AG09319 (cell line): ENCODE measurements at places on chromosomes 6 and 20.

GRCh38 chr20:43559147-43559987, 540 bp downstream of the SGK2 start:
- DNase-seq, result no peak

GRCh38 chr20:32045999-32046398, 6.0 kb upstream of the HCK start:
- no peak for DNase-seq

- no peak for DNase-seq
These were observed 62.0 kb downstream of the KCNS1 start for GRCh38 chr20:45038745-45039474.

GRCh38 chr6:158058171-158058651, 76.5 kb downstream of the SYNJ2 start:
- DNase-seq, result no peak

DNA sequence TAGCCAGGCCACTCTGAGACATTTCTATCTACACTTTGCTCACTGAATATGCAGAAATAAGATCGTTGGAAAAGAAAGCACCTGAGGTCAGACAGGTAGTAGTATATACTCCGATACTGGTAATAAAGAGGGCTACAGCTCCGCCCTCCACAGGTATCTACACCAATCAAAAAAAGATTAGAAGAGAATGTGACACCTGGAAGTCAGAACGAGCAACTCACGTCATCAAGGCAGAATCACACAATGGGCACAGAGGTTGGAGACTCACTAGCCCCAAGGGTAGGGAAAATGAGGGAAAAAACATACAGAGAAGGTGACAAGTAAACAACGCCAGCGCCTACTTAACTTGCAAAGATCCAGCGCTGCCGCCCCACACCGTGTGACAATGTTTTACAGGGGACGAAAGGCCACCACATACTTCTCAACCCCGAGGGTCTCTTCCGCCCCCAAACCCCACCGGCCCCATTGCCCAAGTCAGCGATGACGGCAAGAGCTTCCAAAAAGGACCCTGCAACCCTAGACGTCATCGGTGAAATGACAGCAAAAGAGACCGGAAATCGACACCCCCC, 653 bp downstream of the LMBRD1 start:
- no peak for DNase-seq

- DNase-seq, result no peak
These were observed 5.5 kb downstream of the SMPD2 start for GRCh38 chr6:109446072-109446471.

GRCh38 chr6:6395581-6396197, 75.2 kb upstream of the F13A1 start:
- DNase-seq, result no peak

DNA sequence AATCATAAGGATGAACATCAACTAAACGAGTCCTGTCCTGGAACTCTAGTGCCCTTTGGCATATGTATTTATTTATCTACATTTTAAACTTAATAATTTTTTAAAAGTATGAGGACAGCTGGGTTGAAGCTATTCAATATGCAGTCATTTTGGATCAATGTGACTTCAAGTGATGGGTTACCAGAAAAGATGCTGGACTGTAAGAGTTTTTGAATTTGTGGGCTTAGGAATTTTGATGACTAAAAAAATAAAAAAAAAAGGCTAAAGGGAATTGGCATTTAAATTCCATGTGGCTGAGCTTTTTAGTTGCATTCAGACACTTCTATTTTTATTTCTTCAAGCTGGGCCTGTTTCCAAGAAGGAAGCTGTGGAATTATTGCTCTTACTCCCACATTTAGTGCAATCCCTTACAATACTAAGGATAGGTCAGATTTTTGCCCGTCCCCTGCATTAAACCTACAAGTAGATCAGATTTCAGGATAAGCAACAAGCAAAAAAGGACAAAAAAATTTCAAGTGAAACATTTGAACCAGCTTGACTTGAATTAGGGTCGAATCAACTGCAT, 704.2 kb upstream of the CITED2 start:
- DNase-seq, result peak; percentile 85

DNA sequence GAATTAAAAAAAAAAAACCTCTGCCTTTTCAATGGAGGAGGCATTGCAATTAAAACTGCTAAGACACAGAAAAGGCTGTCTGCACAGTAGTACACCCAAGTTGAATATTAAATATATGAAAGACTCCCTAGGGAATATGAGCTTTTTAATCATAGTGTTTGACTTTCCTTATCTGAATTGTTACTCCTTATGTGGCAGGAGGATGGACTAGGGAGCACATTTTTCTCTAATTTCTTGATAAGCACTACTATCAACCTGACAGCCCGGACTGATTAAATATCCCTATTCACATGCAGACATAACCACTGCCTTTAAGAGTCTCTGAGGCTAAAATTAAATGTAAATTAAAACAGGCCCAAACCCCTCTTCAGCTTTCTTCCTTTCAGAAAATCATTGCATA, 428.6 kb upstream of the GJE1 start:
- DNase-seq, result no peak

GRCh38 chr6:168239044-168239773, 80.4 kb downstream of the DACT2 start:
- DNase-seq, result no peak

DNA sequence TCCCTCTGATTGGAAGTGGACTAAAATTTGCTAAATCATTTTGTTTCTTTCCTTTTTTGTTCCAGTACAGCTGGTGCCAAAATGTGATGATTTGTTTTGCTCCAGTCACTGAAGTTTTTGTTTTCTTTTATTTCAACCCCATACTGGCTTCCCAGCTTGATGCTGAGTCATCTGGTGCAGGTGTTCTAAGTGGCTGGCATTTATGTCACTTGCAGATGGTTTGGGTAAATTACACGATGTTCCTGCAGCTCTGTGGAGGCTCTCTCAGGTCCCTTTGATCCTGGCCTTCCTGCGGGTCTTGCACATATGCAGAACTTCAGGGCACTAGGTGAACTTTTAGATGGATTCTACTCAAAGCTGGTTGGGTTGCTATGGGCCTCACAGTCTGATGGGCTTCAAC, 577.7 kb downstream of the HAO1 start:
- no peak for DNase-seq

DNA sequence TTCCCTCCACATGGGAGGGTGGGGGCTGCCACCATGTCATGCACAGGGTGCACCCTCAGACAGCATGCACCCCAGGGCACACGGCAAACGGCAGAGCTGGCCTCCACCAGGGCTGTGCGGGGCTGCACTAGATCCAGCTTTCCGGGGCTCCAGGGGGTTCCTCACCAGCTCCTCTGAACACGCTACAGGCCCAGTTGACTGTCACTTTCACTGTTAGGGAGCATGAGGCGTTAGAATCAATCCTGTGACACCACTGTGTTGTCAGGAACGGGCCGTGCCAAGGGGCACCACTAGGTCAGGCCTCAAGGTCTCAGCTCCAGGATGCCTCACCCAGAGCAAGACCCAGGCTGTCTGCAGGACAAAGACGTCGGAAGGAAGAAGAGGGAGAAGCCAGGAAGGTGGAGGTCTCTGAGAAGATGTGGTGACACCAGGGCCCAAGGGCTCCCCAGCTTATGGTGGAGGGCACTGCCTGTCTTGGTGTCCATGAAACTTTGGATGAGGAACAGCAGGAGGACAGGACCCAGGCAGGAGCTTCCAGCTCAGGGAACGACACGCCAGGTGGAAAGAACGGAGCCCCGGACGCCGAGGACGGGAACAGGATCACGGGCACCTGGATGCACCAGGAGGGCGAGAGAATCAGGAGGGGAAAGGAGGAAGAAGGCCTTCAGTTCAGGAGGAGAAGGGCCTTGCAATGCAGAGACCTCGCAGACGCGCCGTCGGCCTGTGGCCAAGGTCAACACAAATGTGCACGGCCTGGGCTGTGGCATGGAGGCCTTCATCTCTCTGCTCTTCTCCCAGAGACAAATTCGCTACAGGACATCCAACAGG, 49.5 kb downstream of the YTHDF1 start:
- DNase-seq, result no peak

GRCh38 chr20:40109136-40109535, 579.9 kb downstream of the MAFB start:
- no peak for DNase-seq

DNA sequence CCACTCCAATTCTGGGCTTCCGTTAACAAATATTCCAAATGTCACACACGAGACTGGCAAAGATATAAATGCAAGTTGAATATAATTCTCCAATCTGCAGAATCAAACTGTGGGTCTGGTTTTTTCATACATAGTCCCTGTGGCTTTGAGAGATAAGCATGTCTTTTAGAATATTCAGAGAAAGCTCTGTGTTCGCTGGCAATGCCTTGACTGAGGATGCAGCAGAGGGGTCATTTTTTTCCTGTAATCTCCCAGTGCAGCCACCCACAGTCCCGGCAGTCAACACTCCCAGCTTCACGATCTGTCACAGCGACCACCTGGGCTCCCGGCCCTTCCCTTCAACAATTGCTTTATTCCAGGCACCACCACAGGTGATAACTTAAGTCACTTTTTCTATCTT, 30.5 kb downstream of the MUC22 start:
- no peak for DNase-seq

- no peak for DNase-seq
These were observed 465.8 kb downstream of the FRK start for GRCh38 chr6:115594891-115595290.

GRCh38 chr20:11350126-11351005, 567.3 kb upstream of the BTBD3 start:
- DNase-seq, result peak; percentile 38

- no peak for DNase-seq
These were observed 49.3 kb downstream of the SIRPA start for GRCh38 chr20:1944345-1945091.

- peak; percentile 86 for DNase-seq
These were observed 10.5 kb upstream of the KIAA1755 start for GRCh38 chr20:38270869-38271605.

DNA sequence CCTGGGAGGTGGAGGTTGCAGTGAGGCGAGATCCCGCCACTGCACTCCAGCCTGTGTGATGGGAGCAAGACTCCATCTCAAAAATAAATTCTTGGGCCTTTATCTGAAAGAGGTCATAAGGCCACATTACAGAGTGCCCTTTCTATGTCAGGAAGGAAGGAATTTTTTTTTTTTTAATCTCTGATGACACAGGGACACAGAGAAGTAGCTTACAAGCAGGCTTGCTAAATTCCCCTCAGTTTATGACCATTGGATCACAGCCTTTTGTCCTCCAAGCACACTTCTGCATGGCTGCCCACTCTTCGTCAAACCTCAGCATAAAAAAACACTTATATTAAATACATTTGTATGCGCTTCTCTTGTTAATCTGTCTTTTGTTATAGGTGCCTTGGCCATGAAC, 7.5 kb upstream of the IFNGR1 start:
- no peak for DNase-seq

DNA sequence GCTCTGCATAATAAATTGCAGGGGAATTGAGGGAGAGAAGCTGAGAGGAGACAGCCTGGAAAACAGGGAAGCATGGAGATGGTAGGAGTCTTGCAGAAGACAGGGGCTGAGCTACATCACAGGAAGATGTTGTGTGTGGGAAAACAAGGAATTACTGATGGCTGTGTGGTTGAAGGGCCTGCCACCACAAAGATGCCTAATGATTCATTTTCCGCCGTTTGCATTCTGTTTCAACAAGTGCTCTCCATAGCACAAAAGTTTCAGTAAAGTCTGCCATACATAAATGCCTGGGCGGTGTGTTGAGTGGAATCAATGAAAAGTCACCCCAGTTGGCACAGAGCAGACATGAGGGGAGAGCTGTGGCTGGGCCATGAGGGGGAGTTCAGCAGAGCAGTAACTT, 5.6 kb upstream of the KLHL31 start:
- DNase-seq, result no peak

DNA sequence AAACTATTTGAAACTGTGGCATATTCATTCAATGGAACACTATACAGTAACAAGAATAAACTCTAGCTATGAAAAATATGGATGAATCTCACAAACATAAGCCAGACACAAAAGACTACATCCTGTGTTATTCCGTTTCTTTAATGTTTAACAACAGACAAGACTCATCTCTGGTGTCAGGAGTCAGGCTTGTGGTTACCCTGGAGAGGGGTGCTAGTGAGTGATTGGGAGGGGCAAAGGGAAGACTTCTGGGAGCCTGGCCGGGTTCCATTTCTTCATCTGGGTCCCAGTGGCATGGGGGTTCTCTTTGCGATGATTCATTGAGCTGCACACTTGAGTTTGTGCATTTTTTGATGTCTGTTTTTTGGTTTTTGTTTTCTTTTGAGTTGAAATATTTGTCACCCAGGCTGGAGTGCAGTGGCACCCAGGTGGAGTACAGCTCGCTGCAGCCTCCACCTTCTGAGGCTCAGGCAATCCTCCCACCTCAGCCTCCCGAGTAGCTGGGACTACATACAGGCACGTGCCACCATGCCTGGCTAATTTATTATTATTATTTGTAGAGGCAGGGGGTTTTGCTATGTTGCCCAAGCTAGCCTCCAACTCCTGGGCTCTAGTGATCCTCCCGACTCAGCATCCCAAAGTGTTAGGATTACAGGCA, 21.2 kb upstream of the TTPAL start:
- DNase-seq, result no peak

- no peak for DNase-seq
These were observed 1.9 kb downstream of the GRM4 start for GRCh38 chr6:34143884-34144580.

- peak; percentile 31 for DNase-seq
These were observed 27.1 kb downstream of the RAB44 start for GRCh38 chr6:36724514-36725390.

- no peak for DNase-seq
These were observed 1418.7 kb downstream of the GRIK2 start for GRCh38 chr6:102812242-102812641.

GRCh38 chr6:7137335-7138045, 29.7 kb downstream of the RREB1 start:
- no peak for DNase-seq

GRCh38 chr6:34891296-34891695, 2.2 kb downstream of the ANKS1A start:
- no peak for DNase-seq

GRCh38 chr6:5752391-5752680, 254.4 kb downstream of the NRN1 start:
- DNase-seq, result peak; percentile 43

DNA sequence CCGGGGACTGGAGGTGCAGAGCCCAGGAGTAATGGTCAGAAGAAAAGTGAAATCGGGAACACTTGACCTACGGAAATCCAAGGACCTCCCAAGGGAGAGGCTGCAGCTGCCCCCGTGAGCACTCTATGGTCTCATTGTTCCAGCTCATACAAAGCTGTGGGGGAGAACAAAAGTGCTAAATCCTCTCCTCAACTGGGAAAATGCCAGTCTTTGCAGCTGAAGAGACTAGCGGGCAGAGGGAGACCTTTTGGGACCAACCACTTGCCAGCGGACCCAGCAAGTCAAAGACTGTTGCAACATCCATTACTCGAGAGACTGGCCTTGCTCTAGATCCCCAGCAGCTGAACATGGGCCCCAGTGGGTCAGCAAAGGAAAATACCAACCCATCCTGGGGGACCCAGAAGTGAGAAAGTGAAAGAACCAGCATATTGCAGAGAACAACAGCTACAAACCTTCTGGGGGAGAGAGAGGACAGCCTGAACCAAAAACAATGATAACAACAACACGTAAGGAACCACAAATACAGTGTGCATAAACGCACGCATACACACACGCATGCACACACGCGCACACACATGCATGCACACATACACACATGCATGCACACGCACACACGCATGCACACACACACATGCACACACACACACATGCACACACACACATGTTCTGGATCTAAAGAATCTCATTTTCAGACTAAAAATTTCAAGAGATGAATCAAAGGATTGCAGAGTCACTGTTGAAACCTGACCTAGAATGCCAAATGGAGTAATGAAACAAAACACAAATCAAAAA, 24.7 kb upstream of the ELMO2 start:
- DNase-seq, result no peak

GRCh38 chr6:34094474-34095135, 51.3 kb downstream of the GRM4 start:
- DNase-seq, result no peak
